ENCODE measurements at places on chromosomes 2 and 18.

GRCh38 chr2:75621228-75621627 lies 25.4 kb upstream of the MRPL19 start:
- no peak for DNase-seq

DNA sequence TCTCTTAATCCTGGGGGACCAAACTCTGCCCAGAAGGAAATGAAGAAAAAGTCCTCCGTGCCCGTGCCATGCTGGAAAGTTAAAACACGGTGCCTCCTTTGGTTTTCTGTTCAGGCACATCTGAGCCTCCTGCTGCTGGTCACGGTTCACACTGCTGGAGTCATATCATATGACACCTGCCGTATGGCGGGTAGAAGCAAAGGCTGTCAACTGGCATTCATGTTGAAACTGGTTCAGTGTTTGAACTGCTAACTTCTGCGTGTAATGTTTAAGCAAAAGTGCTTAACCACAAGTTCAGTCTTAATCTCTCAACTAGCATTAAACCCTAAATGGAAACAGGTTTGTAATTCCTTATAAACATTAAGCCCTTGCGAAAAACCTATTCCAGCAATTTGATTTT lies 3.1 kb downstream of the STK39 start:
- no peak for DNase-seq

DNA sequence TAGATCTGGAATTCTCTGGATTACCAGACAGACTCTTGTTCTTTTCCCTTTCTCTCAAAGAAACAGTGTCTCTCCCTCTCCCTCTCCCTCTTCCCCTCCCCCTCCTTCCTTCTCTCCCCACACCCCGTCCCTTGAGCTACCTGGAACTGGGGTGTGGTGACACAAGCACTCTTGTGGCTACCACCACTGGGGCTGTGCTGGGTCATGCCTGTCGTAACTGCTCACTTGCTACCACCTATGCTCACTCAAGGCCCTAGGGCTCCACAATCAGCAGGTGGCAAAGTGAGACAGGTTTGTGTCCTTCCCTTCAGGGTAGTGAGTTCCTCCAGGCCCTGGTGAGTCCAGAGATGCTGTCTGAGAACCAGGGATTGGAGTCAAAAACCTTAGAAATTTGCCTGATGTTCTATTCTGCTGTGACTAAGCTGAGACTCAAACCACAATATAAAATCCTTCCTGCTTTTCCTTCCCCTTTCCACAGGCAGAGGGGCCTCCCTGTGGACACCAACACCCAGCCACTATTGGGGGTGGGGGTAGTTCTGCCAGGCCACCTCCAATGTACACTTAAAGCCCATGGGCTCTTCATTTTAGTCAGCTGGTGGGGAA lies 70.8 kb downstream of the OXER1 start:
- DNase-seq, result no peak

- DNase-seq, result no peak
Observed at GRCh38 chr2:100527440-100528015, 35.3 kb upstream of the PDCL3 start.

DNA sequence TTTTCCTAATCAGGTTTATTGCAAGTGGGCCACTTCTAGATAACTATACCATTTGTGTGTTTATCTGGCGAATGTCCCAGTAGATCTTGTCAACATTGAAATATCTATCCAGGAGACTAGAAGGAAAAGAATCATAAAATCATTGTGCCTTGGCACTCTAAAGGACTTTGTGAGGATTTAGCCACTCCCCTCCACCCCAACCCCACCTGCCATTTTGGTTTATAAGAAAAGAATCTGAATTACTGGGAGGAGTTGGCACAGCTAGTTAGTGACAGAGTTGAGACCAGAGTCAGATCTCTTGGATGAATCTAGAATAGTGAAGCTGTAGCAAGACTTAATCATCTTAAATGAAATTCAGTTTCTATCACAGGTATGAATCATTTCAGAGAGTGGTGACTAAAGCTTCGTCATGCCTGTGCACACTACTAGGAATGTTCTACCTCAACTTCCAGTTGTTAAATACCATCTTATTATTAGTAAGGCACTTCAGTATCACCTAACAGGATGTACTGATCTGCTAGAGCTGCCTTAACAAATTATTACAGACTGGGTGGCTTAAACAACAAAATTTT lies 212.7 kb upstream of the SLC14A2 start:
- DNase-seq, result no peak

GRCh38 chr2:168611896-168612650 lies 156.0 kb downstream of the CERS6 start:
- DNase-seq, result no peak

DNA sequence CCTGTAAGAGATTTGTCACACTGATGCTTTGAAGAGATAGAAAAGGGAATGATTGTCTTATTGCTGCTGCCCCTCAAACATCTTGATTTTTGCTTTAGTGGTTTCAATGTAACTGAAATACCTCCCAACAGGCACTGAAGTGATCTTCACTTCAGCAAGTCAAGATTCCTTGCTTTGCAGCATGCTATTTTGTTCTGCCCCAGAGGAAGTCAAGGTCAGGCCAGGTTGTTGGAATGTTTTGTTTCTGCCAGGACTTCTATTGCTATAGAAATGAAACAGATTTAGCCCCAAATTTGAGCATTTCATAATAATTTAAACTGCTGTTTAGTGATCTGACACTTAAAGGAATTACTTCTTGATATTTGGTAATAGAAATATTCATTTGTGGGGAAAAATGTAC lies 277.6 kb downstream of the ZNF804A start:
- DNase-seq, result no peak
